ENCODE measurements at places on chromosomes 2 and 18. TPM values are rescaled to one million over a fixed set of nuclear protein-coding genes. Genes with fewer than 3 reads are reported as not detected.

Gene NYAP2
- not detected for total RNA-seq

Gene DLX2
- 0.67 TPM for total RNA-seq

Gene TTC39C
- 11.3 TPM for total RNA-seq

Gene ATL2
- 56.5 TPM for total RNA-seq

Gene AKAIN1
- not detected for total RNA-seq

Gene PROM2
- total RNA-seq, result 0.06 TPM

Gene GAREM2
- total RNA-seq, result 5.0 TPM

Gene ANKRD30BL
- total RNA-seq, result not detected

All from A549 treated with CORT108297 at 1 μM for 4 hours (cell line).